ENCODE measurements at places on chromosomes 3 and 15.

DNA sequence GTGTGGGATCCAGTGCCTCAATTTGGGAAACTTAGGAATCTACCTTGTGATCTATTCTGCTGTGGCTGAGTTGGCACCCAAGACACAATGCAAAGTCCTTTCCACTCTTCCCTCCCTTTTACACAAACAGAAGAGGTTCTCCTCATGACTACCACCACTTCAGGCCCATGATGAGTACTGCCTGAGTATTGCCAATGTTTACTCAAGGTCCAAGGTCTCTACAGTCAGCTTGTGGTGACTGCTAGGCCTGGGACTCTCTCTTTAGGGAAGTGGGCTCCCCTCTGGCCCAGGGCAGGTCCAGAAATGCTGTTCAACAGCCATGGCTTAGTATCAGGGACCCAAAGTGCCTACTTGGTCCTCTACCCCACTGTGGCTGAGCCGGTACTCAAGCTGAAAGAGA lies 56.8 kb upstream of the PEX5L start:
- no peaks in the 10 kb centered on the region for H3K36me3 ChIP-seq
- no peak for DNase-seq
- H3K4me1 ChIP-seq: no peaks in the 10 kb centered on the region
- H3K4me3 ChIP-seq: no peak overlapping the region
- no peaks in the 10 kb centered on the region for H3K27me3 ChIP-seq
- no peak overlapping the region for H3K27ac ChIP-seq

GRCh38 chr3:8557298-8557697 lies 55.7 kb downstream of the LMCD1 start:
- no peaks in the 10 kb centered on the region for H3K27me3 ChIP-seq
- H3K27ac ChIP-seq: no peak overlapping the region
- no peak overlapping the region for H3K4me3 ChIP-seq
- H3K36me3 ChIP-seq: no peaks in the 10 kb centered on the region
- no peaks in the 10 kb centered on the region for H3K4me1 ChIP-seq
- DNase-seq: no peak

DNA sequence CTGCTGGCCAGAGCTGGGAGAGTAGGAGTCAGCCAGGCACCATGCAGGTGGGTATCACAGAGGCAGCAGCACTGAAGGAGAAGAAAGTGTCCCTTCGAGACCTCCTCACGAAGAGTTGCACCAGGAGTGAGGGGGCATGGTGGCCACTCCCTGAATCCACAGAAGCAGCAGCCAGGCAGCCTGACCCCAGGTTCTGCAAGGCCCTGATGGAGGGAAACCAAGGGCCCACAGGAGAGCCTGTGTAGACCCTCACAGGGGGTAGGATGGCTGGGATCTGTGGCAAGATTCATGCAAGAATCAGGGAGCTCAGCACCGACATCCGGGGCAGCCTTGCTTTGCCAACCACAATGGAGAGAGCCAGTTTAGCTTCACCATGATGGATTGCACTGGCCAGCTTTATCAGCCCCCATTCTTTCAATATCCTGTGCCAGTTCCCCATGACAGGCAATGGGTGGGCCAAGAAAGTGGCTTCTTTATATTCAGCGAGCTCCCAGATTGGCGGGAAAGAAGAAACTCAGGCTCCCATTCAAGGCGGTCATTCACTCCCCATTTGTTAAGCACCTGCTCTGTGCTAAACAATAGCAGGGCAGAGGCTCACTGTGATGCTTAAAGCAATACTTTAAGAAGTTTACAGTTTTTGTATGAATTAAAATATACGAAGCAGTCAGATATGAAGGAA lies 33.5 kb upstream of the TBC1D21 start:
- no peak for DNase-seq
- peaks cover 28% of the 10 kb centered on the region for H3K27me3 ChIP-seq
- H3K36me3 ChIP-seq: no peaks in the 10 kb centered on the region
- H3K27ac ChIP-seq: no peak overlapping the region
- no peak overlapping the region for H3K4me3 ChIP-seq

- no peaks in the 10 kb centered on the region for H3K27me3 ChIP-seq
- no peaks in the 10 kb centered on the region for H3K36me3 ChIP-seq
- H3K4me3 ChIP-seq: no peak overlapping the region
- no peak for DNase-seq
- peaks cover 15% of the 10 kb centered on the region for H3K4me1 ChIP-seq
Observed at GRCh38 chr3:42042747-42043098, 48.4 kb upstream of the TRAK1 start.

- no peak overlapping the region for H3K4me3 ChIP-seq
- H3K36me3 ChIP-seq: no peaks in the 10 kb centered on the region
- H3K4me1 ChIP-seq: no peaks in the 10 kb centered on the region
- H3K27ac ChIP-seq: no peak overlapping the region
Observed at GRCh38 chr3:44117239-44117638, 124.4 kb upstream of the TOPAZ1 start.

Data from activated CD4-positive, alpha-beta memory T cell treated with anti-CD3 and anti-CD28 coated beads, Interleukin-2, amount 10 ng/mL, durations not matched to agents 7 days and 5 days (primary cell).